ENCODE measurements at places on chromosomes 2 and 18. TPM values are rescaled to one million over a fixed set of nuclear protein-coding genes. Genes with fewer than 3 reads are reported as not detected.

Gene C1GALT1C1L
- 2.7 TPM for polyA plus RNA-seq

Gene TIGD1
- polyA plus RNA-seq: 3.5 TPM

Gene ADAM23
- not detected for polyA plus RNA-seq

Gene BCL2L11
- 6.4 TPM for polyA plus RNA-seq

Gene BMP10
- not detected for polyA plus RNA-seq

Gene ASB18
- polyA plus RNA-seq: not detected

Gene EHBP1
- 146 TPM for polyA plus RNA-seq

Gene SKOR2
- not detected for polyA plus RNA-seq

Gene DNAJC5G
- polyA plus RNA-seq: 0.07 TPM

Gene SERPINB12
- polyA plus RNA-seq: not detected

Gene IL18R1
- polyA plus RNA-seq: 0.08 TPM

Gene REL
- 3.7 TPM for polyA plus RNA-seq

Gene ZNF236
- 3.0 TPM for polyA plus RNA-seq

Gene ABCG8
- polyA plus RNA-seq: 10.0 TPM

Gene SPEG
- polyA plus RNA-seq: 0.94 TPM

Gene DHRS9
- not detected for polyA plus RNA-seq

Gene CRACDL
- 0.14 TPM for polyA plus RNA-seq

Gene SPC25
- 6.9 TPM for polyA plus RNA-seq

Gene GULP1
- polyA plus RNA-seq: 0.05 TPM

Gene UNC80
- not detected for polyA plus RNA-seq

Gene NT5C1B
- not detected for polyA plus RNA-seq

Gene TYMS
- polyA plus RNA-seq: 84.9 TPM

Gene FAM136A
- polyA plus RNA-seq: 77.8 TPM

Gene MRO
- not detected for polyA plus RNA-seq

Gene MC2R
- not detected for polyA plus RNA-seq

Gene C2orf81
- polyA plus RNA-seq: 0.17 TPM

Gene TANK
- 67.0 TPM for polyA plus RNA-seq

Gene AGXT
- polyA plus RNA-seq: 96.1 TPM

Gene RGPD5
- polyA plus RNA-seq: 12.0 TPM

Gene NAT8
- polyA plus RNA-seq: 12.9 TPM

Gene DNAH7
- not detected for polyA plus RNA-seq

Gene INPP5D
- 16.1 TPM for polyA plus RNA-seq

Gene FSHR
- not detected for polyA plus RNA-seq

Gene CAVIN2
- 28.1 TPM for polyA plus RNA-seq

Gene LINC00305
- not detected for polyA plus RNA-seq

Gene IL36A
- not detected for polyA plus RNA-seq

Gene MBD1
- 28.6 TPM for polyA plus RNA-seq

Gene GBX2
- polyA plus RNA-seq: not detected

Gene CRYGC
- polyA plus RNA-seq: 0.20 TPM

Gene DYNAP
- polyA plus RNA-seq: not detected

Gene SLC14A1
- polyA plus RNA-seq: not detected

Gene IL18RAP
- 0.05 TPM for polyA plus RNA-seq

Gene MAP3K19
- not detected for polyA plus RNA-seq

Gene IL1RN
- polyA plus RNA-seq: 142 TPM

Gene AMER3
- not detected for polyA plus RNA-seq

Gene GALNT14
- polyA plus RNA-seq: not detected

Gene ALK
- not detected for polyA plus RNA-seq
